Activated CD8-positive, alpha-beta memory T cell treated with anti-CD3 and anti-CD28 coated beads for 4 hours (primary cell): ENCODE measurements at places on chromosomes 1 and 21.

DNA sequence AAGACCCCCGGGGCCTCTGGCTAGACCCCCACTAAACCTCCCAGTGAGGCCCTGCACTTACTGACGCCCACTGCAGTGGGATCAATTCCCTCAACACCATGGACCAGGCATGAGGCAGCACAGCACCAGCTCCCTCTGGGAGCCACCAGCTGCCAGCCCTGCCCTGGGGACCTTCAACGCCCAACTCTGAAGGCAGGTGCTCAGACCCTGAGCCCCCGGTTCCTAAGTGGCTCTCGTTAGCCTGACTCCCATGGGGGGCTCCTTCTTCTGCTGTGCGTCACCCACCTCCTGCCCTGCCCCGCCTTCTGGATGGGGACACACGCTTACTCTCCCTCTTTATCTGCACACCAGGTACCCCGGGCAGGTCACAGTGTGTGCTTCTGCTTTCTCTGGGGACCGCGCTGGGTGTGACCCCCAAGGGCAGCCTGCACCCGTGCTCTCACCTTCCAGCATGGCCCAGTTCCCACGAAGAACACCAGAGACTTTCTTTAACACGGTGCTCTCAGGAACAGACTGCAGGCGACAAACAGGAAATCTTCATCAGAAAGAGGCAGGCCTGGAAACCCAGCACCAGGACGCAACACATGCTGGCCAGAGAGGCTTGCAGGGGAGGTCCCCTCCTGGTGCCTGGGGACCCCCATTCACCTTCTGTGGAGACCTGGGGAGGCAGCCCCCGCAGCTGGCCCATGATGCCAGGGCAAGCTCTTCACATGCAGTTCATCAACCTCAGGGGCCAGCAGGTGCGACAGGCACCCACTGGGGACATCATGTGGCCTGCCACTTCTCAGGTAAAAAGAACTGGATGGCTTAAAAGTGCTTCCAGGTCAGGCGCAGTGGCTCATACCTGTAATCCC lies 27.3 kb downstream of the WDR4 start:
- no peak for DNase-seq

- no peak for DNase-seq
Measured at GRCh38 chr1:159441360-159441759, 1.8 kb downstream of the OR10J1 start.

DNA sequence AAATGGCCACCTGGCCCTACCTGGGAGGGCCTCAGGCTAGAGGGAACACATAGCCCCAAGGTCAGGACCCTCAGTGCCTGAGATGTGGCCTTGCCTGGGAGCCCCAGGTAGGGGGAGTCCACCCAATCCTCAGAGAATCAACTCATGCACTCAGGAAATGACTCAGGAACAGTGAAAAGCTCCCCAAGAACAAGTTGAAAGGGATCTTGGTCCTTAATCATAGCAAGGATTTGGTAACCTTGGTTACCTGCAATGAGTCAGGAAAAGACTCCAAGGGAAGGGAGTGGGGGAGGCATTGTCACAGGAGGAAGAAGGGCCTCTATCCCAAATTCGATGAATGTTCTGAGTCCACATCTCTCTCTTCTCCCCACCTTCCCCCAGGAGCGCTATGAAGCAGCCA lies 17.0 kb downstream of the MAP7D1 start:
- no peak for DNase-seq

- no peak for DNase-seq
Measured at GRCh38 chr1:203686091-203686632, 59.5 kb downstream of the ATP2B4 start.

DNA sequence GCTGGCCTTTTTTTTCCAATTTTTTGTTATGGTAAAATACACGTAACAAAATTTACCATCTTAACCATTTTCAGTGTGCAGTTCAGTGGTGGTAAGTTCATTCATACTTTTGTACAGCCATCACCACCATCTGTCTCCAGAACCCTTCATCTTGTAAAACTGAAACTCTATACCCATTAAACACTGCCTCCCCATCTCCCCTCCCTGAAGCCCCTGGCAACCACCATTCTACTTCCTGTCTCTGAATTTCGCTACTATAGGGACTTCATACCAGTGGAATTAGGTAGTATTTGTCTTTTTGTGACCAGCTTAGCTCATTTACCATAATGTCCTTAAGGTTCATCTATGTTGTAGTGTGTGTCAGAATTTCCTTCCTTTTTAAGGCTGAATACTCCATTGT lies 8.7 kb downstream of the PKNOX1 start:
- DNase-seq: no peak

- DNase-seq: no peak
Measured at GRCh38 chr21:42580793-42581321, 67.2 kb downstream of the SLC37A1 start.

DNA sequence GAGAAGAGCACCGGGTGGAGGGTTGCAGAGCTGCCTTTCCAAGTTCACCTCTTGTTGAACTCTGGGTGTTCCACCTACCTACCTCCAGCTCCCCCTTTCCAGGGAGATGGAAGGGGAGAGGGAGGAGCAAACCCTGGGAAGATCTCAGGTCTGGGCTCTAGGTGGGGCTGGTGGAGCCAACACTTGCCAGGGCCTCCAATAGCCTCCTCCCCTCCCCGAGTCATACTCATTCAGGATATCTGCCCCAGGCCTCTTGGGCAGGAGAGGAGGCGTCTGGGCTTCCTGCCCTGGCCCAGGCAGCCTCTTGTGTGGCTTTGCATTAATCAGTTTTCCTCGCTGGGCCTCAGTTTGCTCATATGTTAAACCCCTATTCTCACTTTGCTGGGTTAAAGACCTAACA lies 13.4 kb downstream of the RAP1GAP start:
- DNase-seq: no peak

DNA sequence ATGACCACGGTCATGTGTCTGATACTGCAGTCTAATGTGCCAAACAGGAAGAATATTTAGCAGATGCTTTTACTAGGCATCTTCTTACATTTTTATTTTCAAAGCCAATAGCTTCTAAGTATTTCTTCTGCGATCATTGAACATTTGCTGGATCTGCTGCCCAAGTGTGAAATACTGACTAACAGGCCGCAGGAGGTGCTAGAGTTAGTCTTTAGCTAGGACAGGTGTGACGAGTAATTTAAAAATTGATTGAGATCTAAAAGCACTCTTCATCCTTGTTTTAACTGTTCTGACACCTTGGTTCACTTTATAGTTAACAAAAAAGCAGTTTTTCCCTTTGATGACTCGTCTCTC lies 748 bp upstream of the FAM78B start:
- no peak for DNase-seq

DNA sequence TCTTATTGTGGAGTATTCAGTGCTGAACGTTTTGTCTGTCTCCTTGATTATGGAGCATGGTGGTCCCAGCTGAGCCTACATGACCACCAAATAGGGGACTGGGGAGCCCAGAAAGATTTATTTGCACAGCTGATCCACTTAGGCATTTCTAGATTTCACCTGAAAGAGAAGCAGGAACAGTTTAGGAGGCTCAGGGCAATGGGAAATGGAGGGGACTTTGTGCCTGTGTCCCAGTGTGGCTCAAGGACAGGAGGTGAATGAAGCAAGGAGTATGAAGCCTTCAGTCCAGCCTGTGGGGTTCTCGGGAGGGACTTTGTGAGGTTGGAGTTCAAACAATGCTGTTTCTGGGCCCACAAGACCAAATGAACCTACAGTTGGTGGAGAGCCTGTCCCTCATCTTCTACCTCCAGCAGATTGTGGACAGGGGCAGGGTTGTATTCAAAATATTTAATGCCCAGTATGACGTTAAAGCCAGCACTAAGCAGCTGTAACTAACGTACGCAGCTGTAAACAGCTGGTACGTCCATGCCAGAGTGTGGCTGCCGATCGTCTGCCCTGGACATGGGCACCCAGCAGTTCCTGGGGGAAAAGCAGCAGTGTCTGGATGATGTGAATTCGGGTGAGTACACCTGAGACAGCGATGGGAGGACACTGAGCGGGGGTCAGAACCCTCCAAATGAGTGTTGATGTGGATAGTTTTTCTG lies 164.9 kb upstream of the RAB4A start:
- no peak for DNase-seq

- no peak for DNase-seq
Measured at GRCh38 chr1:217493290-217493689, 137.6 kb downstream of the GPATCH2 start.
